ENCODE measurements at places on chromosomes 7 and 10.
A peak's percentile ranks its signal among the peaks of the same experiment; 100 is the strongest.

DNA sequence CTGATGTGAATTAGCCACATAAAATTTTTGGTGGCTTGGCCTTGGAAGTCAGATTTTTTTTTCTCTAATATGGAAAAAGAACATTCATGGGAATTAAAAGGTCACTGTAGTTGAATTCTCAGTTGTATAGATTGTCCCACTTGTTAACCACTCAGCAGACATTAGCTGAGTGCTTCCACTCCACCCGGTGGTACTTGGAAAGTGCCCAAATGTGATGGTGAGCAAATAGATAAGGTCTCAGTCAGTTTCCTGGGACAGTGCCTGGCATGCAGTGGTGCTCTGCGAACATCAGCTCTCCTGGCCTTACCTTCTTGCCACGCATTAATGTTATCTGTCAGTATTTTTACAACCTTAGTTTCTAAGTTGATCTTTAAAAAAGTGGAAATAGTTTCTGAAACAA, 1.4 kb downstream of the ATP5F1C start:
- no peak for DNase-seq

- DNase-seq: no peak
Measured at GRCh38 chr10:98404571-98405359, 10.2 kb downstream of the PYROXD2 start.

GRCh38 chr7:139659922-139660316, 117.9 kb downstream of the HIPK2 start:
- DNase-seq: no peak

DNA sequence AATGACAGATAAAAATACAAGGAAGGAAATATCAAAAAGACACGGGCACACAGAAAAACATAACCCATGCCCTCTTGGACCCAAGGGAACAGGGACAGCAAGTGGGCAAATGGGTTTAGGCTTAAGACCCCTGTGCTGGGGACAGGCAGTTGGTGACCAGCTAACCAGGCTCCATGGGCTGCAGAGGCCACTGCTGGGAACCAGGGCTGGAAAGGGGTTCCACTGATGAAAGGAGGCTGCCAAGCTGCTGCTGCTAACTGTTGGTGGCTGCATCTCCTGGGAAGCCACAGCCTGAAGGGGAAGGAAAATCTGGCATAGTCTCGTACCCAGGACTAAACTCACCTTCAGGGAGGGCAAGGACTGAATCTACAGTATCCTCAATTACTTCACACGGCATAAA, 579.2 kb upstream of the MGMT start:
- no peak for DNase-seq

DNA sequence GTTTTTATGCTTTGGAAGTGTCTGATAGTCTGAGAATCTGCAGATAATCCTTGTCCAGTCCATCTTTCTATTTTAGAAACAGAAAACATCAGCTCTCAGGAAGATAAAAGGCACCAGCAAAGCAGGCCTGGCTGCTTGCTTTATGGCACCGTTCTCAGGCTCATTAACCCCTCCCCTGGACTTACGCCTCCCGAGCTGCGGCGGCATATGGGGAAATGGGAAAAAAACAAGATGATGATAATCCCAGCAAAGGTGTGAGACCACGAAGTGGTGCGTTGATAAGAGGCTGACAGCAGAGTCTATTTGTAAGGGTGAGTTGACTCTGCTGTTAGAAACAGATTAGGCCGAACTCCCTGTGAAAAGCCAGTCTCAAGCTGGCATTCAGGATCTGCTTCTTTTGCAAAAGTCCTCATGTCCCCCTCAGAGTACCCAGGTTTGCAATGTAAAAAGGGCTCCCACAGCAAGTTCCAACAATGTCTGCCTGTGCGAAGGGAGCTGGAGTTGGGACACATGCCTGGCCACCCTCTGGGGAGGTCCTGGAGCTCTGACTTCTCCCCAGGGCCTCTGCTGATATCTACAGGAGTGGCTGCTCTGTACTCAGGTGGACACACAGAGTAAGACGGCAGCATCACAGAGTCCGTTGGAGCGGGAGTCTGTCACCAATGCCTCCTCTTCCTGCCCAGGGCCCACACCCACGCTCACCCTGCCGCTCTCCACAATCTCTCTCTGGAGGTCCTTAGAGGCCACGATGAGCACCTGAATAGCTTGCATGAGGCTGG, 54.3 kb downstream of the SPDYE5 start:
- no peak for DNase-seq

- no peak for DNase-seq
Measured at GRCh38 chr10:12507165-12507850, 158.0 kb downstream of the CAMK1D start.

DNA sequence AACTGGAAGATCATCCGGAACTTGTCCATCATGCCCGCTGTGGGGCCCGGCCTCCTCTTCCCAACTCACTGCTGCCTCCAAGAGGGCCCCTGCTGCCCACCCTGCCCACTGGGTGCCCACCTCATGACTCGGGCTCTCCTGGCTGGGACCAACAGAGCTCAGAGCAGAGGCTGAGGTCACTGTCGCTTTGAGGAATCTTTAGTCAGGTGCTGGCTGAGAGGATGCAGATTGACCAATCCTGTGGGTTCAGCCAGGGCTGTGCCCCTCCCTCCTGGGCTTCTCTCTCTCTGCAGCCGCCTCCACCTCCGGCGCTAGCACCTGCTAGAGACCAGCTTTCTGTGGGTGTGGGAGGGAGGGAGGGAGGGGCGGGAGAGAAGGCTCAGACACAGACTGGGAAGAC, at the start of gene CALHM1:
TSS of gene CALHM1 (minus strand) at position 181 of the 400 bp plus-strand sequence. CDS start at position 32, 149 bp downstream.
- DNase-seq: peak; percentile 65

DNA sequence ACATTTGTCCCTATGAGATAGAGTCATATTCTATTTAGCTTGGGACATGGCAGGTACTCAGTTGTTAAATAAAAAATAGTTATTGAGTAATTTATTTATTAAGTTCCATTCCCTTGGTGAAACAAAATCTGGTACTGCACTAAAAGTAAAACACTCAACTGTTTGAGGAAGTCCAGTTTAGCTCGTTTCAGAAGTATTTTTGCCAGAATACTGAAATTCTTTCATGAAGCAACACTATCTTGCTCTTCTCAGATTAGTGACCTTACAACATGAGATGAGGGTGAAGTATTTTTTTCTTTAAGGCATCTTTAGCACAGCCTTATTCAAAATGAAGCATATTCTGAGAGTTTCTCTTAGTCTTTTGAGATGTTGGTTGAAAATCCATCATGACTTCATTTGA, 106.0 kb downstream of the ZNF365 start:
- no peak for DNase-seq

GRCh38 chr10:58887474-58887873, 289.0 kb upstream of the PHYHIPL start:
- no peak for DNase-seq

DNA sequence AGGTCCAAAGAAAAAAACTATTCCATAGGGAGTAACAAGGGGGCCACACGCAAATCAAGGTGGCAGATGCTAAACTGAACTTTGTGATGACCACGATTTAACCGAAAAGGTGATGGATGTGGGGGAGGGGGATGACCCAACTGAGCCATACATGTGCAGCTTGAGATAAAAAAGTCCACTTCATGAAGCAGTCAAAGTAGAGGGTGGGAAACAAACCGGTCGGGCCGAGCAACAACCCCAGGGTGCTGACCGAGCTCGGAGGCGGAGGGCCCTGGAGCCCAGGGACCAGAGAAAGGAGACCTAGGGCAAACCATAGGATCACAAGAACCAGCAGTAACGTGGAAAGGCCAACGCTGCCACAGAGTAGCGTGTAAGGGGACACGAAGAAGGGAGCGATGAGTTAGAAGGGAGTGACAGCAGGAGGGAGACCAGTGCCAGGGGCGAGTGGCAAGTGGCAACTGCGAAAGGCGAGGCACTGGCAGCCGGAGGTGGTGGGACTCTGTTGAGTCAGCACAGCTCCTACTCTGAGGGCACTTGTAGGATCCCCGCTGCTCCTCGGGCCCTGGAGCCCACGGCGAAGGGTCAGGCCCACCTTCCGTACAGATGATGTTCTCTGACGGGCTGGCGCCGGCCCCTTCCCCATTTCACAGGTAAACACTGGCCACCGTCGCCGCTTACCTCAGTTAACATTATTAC, 540 bp downstream of the SNX13 start:
- DNase-seq: no peak

GRCh38 chr7:43296306-43296705, 183.9 kb downstream of the HECW1 start:
- DNase-seq: no peak

DNA sequence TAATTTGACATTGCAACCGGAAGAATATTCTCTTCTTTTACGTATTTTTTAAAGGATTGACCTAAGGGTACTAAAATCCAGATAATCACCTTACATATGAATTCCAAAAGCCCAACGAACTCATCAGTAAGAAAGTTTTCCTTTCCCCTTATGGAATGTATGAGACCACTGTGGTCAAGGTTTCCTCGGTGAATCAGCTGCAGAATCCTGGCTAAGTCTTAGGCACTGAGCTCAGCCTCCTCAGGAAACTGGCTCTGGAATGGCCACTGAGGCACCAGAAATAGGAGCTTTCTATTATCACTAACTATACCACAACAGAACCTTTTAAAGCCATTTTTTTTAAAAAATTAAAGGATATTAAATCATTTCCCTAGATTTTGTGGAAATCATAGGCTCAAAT, 21.0 kb downstream of the SVIL start:
- no peak for DNase-seq

DNA sequence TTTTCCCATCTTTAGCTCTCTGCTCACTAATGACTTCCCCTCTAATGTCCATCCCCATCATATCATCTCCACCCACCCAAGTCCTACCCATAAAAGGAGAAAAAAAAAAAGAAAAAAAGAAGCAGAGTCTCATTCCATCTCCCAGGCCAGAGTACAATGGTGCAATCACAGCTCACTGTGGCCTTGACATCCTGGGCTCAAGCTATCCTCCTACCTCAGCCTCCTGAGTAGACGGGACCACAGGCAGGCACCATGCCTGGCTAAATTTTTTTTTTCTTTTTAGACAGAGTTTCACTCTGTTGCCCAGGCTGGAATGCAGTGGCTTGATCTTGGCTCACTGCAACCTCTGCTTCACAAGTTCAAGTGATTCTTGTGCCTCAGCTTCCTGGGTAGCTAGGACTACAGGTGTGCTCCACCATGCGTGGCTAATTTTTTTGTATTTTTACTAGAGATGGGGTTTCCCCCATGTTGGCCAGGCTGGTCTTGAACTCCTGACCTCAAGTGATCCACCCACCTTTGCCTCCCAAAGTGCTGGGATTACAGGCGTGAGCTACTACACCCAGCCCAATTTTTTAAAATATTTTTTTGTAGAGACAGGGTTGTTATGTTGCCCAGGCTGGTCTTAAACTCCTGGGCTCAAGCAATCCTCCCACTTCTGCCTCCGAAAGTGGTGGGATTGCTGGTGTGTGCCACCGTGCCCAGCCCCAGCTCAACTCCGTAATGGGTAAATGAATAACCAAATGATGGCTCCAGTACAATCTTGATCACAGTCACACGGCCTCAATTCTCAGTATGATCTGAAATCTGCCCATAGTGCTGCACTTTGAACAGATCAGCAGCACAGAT, 24.6 kb upstream of the SGMS1 start:
- no peak for DNase-seq

GRCh38 chr7:94133460-94133859, 129.3 kb upstream of the BET1 start:
- no peak for DNase-seq

- DNase-seq: no peak
Measured at GRCh38 chr10:78415111-78415510, 381.4 kb downstream of the RPS24 start.

DNA sequence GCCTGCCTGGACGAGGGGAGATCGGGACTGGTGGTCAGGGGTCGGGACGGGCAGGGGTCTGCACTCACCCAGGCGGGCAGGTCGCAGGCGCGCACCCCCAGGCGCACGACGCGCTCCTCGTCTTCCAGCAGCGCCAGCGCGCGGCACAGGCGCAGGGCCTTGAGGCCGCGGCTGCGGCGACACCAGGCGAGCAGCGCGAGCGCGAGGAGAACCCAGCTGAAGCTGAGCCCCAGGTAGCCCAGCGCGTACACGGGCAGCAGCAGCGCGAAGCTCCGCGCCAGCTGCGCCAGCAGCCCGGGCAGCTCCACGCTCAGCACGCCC, 328 bp downstream of the ESYT2 start:
- peak; percentile 63 for DNase-seq

DNA sequence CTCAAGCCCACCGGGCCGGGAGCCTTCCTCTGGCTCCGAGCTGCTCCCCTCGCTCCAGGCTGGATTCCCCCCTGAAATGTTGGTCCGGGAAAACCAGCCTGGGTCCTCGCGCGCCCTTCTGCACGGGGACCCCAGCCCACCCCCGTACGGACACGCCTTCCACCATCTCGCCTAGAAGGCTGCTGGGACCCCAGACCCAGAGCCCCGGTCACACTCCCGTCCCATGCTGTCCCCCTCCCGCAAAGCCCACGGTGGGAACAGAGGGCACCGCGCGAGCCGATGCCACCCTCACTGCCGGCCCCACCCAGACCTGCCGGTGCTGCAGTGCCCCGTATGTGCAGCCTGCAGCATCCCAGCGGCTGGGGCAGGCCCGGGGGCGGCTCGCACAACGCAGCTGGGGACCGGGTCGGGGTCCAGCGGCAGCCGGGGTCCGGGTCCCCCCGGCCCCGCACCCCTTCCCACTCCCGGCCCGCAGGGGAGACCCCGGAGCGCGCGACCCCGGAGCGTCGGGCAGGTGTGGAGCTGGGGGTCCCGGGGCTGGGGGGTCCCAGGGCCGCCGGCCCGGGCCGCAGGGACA, 871 bp downstream of the SPOCK2 start:
- peak; percentile 31 for DNase-seq

- no peak for DNase-seq
Measured at GRCh38 chr7:35524112-35524804, 170.7 kb downstream of the HERPUD2 start.

- no peak for DNase-seq
Measured at GRCh38 chr10:94219829-94220228, 142.9 kb downstream of the NOC3L start.

DNA sequence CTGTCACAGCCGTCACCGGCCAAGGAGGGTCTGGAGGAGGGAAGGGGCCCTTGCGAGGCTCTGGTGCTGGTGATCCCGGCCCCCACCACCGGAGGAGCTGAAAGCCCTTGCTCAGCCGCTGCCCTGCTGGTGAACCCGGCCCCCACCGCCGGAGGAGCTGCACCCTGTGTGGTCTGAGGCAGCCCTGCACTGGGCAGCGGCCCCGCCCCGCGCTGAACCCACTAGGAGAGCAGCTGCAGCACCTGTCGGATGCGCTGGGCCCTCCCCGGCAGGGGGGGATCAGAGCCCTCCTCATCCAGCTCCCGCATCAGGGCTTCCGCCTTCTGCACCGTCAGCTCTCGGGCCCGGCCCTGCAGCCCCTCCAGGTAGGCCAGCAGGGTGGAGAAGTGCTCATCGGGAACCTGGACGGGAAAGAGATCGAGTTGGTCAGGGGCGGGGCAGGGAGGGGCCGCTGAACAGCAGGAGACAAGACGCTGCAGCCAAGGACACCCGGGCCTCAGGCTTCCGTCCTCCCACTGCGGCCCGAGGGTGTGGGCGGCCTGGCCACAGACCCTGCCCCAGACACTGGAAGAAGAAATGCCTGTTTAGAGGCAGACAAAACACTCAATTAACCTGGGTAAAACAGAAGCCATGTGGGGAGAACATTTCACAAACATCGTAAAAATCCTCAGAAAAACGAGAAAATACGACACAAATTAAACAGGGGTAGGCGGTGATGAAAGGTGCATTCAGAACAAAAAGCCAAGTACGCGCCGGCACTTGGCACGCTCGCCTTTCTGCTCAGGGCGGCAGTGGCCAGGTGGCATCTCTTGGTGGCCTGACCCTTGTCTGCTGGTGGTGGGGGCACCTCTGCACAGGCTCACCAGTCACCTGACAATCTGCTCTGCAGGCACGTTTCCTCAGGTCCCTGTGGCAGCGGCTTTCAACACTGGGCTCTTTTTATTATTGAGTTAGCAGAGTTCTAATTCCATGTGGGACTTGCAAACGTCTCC, 14.7 kb downstream of the CYP2W1 start:
- peak; percentile 66 for DNase-seq

Measured in WTC11 (cell line).